NCI-H1092 (cell line): ENCODE measurements at places on chromosomes 1 and 21.

DNA sequence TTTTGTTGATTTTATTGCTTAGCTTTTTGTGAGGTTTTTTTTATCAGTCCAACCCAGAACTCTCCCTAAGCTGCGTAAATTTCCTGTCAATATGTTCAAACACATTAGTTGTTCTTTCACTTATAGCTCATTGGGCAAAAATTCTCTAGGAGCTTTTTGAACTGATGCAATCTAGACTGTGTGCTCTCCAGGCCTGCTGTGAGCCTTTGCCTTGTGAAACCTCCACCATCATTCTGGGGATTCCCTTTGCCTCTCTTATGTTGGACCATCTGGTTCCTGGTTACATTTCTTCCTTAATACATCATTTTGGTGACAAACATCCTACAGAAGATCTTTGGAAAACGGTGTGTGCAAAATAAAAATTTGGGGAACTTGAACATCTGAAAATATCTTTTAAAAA is 247.2 kb downstream of the LRRC7 start:
- DNase-seq, result no peak

GRCh38 chr1:110176299-110176956 is 26.1 kb downstream of the SLC6A17 start:
- DNase-seq, result peak; percentile 74

DNA sequence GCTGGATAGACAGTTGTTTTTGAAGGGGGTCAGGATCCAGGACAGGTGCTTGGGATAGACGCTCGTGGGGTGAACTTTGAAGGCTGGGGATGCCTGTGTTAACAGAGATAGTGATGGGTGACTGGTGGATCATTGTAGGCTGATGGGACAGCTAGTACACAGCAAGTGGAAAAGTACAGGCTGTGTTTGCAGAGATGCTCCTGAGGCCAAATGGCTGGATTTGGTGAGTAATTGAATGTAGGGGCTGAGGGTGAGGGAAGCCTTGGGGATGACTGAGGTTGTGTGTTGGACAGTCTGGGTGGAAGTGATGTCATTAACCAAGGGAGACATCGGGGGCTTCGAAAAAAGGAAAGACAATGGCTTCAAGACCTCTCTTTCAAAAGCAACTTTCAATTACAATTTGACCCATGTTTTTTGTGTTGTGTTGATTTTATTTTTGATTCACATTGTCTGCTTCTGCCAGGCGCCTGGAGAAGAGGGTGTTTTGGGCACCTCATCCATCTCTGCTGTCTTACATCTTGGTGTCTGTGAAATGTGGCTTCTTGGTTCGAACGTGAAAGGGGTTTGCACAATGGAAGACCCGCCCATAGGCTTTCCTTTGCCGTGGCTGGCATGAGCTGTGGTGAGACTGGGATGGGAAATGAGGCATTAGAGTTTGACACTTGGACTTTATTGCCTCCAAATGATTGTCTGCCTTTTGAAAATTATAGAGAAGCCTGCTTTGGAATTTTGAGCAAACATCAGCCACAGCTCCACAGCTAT is 147.5 kb downstream of the FOXD2 start:
- no peak for DNase-seq

- no peak for DNase-seq
These were observed 19.3 kb upstream of the IGSF3 start for GRCh38 chr1:116686723-116687352.

GRCh38 chr1:216483672-216484401 is 60.6 kb upstream of the USH2A start:
- no peak for DNase-seq

- no peak for DNase-seq
These were observed 3.9 kb upstream of the FAM151A start for GRCh38 chr1:54627196-54627595.

DNA sequence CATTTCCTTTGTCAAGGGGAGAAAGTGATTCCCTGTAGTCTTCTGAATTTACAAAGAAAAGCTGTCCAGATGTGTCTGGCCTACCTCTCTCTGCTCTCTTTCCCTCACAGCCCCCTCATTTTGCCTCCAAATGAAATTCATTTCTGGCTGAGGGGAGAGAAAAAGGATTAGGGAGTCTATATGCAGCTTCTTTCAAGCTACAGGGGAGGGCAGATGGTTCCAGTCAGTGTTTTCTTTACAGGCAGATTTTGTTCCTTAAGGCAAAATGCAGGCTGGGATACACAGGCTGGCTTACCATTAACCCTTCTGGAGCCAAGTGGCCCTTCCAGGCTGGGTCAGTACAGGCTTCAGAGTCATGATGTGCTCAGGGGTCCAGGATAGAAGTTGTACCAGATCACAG is 198.1 kb upstream of the USP24 start:
- no peak for DNase-seq
